Smooth muscle cell of the brain vasculature (primary cell): ENCODE measurements at places on chromosomes 11 and 22.
A peak's percentile ranks its signal among the peaks of the same experiment; 100 is the strongest.

GRCh38 chr11:35681163-35681767 is 18.7 kb downstream of the TRIM44 start:
- DNase-seq, result no peak

DNA sequence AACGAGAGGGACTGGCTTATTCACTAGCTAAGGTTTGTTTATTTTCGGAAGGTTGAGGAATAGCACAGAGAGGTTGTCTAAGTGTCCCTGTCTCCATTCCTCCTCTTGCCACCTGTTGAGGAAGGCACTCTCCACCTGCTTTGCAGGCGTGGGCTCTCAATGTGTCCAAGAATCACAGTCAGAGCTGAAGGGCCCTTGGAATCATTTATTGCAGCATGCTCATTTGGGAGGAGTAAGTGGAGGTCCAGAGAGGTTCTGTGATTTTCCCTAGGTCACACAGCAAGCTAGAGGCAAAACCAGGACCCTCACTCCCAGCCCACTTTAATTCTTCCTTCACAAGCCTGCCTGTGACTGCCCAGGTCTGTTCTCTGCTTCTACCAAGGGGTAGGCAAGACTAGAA is 21.3 kb downstream of the ZBTB16 start:
- DNase-seq, result no peak

GRCh38 chr22:36156515-36157419 is 3.8 kb downstream of the APOL3 start:
- DNase-seq, result peak; percentile 55

- no peak for DNase-seq
These were observed 605.2 kb downstream of the NTM start for GRCh38 chr11:131975619-131976018.

GRCh38 chr11:107457205-107457557 is 444 bp downstream of the CWF19L2 start:
- no peak for DNase-seq

DNA sequence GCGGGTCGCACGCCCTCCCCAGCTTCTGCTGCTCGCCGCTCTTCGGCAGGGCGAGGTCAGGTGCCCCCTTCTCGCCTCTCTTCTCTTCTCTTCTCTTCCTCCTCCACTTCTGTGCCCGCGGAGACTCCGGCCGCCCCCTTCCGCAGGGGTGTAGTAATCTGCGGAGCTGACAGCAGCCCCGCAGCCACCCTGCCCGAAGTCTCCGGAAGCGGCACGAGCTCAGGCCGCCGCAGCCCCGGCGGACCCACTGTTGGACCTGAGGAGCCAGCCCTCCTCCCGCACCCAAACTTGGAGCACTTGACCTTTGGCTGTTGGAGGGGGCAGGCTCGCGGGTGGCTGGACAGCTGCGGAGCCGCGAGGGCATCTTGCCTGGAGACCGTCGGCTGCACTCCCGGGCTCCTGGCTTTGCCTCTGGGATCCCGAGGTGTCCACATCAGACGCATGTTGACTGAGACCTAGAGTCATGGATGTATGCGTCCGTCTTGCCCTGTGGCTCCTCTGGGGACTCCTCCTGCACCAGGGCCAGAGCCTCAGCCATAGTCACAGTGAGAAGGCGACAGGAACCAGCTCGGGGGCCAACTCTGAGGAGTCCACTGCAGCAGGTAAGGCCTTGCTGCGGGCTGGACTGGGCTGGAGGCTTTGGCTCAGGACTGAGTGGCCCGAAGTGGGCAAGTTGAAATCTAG is 486 bp downstream of the STIM1 start:
- DNase-seq, result no peak

- DNase-seq, result no peak
These were observed 127.4 kb upstream of the ANO5 start for GRCh38 chr11:22065472-22065871.

GRCh38 chr11:1880746-1881441 is 10.8 kb downstream of the PRR33 start:
- DNase-seq, result no peak

- DNase-seq, result no peak
These were observed 34.6 kb upstream of the UCP3 start for GRCh38 chr11:74043450-74043849.

DNA sequence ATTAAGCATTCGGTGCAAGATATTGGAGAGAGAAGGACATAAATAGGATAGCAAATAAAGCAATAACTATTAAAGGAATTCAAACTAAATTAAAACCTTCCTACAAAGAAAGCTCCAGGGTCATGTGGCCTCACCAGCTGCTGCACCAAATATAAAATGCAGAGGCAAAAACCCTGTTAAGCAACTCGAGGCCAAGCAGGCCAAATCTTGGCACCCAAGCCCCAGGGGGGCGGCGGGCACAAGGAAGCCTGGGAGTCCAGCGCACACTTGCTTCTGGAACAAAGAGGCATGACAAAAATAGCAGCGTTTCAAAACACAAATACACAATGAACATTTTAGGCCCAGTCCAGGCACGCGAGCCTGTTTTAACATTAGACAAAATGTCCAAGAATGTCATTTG is 20.8 kb downstream of the KRTAP5-6 start:
- DNase-seq, result no peak

DNA sequence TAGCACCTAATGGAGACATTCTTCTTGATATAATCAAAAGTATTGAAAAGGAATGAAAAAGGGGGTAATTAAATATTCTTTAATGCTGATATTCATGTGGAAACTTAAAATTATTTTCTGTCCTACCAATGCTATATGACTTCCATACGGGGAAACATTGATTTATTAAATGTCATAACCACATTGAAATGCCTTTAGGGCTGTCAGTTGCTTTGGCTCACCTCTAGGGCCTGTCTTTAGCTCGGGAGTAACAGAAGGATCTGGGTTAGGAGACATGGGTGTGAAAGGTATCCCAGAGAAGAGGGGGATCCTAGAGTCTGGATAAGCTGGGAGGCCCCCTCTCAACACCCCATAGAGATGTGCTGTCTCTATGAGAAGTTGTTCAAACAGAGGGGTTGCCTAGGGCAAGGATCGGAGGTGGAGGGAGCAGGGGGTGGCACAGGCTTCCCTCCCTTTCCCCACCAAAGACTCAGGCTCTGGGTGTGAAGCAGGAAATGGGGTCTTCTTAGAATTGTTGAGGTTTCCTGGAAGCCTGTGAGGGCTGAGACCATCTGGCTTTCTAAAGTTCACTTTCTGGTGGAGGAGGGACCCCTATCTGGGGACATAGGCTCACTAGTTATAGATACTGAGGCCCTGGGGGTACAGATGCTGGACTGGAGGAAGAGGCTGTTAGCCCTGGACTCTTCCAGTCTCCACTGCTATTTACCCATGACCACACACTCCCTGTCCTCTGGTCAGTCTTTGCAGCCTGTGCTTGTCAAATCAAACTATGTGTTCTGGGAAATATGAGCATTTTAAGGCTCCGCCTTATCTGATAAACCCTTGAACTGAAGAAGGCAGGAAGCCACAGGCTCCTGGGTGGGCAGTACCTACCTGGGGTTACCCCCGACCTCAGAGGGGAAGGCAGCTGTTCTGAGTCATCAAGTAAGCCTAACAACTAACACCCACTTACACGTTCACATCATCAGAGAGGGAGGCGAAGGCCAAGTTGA is 55.8 kb upstream of the RRAS2 start:
- no peak for DNase-seq

GRCh38 chr22:29702931-29703501 is 16.8 kb upstream of the CABP7 start:
- no peak for DNase-seq

DNA sequence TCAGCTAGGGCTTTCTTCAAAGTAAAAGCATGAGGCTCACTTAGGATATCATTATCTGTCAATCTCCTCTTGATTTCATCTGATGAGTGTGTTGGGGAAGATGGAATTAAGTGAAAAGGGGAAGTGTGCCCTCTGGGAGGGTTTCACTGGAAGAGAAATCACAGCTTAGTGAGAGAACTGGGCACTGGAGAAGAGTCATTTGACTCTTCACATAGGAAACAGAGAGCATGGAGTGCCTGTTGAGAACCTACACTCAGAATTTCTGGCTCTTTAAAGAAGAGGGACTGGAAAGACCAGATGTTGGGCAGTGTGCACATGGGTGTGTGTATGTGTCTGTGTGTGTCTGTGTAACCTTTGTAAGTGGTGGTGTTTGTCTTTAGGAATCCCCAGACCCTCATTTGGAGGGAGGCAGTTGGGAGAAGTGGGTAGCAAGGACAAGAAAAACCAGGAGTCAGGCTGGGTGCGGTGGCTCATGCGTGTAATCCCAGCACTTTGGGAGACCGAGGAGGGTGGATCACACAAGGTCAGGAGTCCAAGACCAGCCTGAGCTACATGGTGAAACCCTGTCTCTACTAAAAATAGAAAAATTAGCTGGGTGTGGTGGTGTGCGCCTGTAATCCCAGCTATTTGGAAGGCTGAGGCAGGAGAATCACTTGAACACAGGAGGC is 10.0 kb downstream of the STX3 start:
- no peak for DNase-seq

DNA sequence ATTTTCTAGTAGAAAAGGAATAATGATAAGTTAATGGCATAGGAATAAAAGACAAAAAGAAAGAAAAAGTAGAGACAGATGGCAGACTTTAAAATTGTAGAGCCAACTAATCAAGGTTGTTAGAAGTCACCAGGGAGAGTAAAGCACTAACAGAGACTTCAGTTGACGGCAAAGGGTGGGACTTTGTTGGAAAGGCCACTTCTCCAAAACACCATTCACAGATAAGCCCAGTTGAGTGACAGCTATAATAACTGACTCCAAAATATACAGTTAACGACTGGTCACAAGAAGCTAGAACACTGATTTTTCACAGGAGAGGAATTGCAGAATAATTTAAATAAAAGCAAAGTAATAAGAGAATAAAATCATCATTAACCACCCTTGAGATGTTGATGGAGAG is 16.0 kb upstream of the SOX6 start:
- DNase-seq, result no peak

GRCh38 chr11:12529041-12529440 is 145.2 kb upstream of the TEAD1 start:
- no peak for DNase-seq

- no peak for DNase-seq
These were observed 565.4 kb downstream of the ETS1 start for GRCh38 chr11:128022007-128022368.

DNA sequence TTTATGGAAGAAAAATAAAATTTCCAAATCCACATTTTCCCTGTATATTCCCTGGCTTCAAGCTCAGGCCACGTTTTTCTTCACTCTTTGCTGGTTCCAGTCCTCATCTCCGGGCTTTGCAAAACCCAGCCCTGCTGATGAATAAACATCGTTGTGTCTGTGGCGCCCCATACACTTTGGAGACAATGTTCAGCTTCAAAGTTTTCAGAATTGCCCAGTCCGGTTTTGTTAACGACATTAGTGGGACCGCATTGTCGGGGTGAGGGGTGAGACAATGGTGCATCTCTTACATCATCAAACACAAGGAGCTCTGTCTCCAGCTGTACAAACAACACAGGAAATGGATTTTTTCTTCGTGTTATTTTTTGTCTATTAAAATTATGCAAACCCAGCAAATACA is 53.4 kb upstream of the HTATIP2 start:
- DNase-seq, result peak; percentile 9

DNA sequence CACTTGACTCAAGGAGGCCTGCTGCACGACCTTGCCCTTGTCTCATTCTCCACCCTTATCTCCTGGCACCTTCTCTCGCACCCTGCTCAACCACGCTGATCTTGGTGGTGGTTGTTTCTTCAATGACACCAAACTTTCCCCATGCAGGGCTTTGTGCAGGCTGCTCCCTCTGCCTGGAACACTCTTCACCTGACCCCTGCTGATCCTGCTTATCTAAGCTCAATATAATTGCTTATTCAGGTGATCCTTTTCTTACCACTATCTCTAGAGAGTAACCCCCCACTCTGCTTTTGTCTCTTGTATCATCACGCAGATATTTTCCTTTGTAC is 604.4 kb downstream of the BUD13 start:
- DNase-seq, result no peak

GRCh38 chr22:20497426-20497825 is 1.8 kb upstream of the KLHL22 start:
- no peak for DNase-seq

DNA sequence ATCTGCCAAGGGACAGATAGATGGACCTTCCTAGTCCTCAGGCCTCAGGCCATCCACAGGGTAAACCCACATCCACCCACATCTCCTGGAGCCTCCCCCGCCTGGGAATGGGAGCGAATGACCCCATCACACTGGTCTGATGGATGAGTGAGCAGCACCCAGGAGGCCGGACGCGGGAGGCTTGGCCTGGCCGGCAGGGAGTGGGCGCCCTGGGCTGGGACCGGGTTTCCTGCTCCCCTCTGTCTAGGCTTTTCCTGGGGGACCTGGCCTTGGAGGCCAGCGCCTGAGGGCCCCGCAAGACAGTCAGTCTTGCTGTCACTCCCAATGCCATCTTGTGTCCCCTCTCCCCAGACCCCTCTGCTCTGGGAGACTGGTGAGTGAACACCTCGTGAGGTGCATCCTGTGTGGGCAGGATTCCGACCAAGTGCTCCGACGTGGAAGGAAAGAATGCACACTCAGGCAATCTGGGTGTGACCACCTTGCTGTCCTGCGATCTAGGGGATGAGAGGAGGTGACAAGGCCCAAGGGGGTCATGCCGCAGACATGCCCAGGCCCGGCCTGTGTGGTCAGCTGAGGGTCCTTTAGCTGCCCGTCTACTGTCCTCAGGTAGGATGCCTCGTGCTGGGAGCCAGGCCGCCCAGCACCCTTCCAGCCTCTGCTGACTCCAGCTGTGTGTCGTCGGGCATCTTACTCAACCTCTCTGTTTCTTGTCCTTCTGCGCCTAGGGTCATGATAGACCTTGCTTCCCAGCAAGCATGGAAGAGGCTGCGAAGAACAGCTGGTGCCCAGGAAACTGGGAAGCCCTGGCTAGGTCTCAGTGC is 26.5 kb upstream of the WNT7B start:
- no peak for DNase-seq

DNA sequence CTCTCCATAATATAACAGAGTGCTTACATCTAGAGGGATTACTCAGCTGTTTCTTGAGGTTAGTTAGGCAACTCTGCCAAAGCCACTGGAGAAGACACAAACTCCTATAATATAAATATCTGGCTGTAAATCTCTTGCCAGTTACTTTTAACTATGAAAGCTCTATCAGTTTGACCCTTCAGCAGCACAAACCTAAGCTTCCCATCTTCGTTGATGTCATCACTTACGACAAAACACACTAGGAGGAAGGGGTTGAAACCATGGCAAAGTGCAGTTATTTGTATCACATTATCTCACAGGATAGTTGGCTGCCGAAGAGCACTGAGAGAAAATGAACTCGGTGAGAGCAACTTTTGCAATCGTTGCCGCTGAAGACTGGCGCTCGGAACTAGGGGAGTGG is 922.1 kb downstream of the OPCML start:
- DNase-seq, result no peak

DNA sequence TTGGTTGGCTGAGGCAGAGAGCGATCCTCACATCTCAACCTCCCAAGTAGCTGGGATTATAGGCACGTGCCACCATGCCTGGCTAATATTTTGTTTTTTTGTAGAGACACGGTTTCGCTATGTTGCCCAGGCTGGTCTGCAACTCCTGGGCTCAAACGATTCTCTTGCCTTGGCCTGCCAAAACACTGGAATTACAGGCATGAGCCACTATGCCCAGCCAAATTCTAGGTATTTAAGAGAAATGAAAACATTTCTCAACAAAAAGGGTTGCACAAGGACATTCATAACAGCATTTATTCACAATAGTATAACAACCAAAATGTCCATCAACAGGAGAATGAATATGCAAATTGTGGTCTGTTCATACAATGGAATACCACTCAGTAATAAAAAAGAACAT is 31.7 kb upstream of the RBX1 start:
- DNase-seq, result no peak
